AG04449 (cell line): ENCODE measurements at places on chromosomes 3 and 15.

DNA sequence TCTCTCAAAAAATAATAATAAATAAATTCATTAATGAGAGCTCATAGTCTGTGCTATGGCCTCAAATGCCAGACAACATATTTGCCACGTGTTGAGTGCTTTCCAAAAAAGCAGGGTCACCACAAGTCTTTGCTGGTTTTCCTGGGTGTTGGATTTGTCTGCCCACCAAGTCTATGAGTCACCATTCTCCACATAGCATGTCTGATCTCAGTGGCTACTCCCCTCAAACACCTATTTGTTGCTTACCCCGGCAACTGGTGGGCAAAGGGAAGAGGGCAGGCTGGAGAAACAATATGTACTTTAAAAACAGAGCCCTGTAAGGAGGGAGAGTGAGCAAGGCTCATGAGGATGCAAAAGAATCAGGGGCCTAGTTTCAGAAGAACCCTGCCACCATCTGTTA, 120.0 kb upstream of the ARRDC4 start:
- no peak for DNase-seq

DNA sequence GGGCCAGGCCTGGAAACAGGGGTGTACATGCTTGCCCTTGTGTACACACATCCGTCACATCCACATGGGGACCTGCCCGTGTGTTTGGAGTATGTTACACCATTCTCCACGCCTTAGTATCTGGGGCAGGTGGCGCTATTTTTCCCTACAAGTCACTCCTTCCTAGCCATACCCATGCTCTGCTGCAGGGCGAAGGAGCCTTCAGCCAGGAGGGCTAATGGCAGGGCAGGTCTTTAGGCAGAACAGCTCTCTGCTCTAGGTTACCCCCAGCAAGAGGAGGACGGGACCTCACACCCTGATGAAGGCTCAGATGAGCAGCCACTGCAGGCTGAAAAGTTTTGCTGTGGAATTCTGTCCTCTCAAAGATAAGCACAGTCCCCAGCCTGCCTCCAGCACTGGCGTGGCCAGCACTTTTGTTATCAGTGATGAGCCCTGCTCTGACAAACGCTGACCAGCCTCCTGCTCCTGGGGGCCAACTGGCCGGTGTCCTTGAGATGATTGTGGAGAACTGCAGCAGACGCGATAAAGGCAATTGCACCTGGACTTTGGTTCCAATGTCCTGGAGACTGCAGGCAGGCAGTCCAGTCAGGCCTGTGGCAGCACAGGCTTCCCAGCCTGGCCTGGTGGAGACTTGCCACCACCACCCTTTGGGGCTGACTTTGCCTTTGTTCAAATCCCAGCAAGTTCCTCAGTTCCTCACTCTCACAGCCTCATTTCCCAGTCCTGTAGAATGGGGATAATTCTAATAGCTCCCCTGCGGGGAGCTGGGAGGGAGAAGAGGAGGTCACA, 19.8 kb upstream of the PIGZ start:
- no peak for DNase-seq

GRCh38 chr3:19254189-19254588, 105.9 kb downstream of the KCNH8 start:
- no peak for DNase-seq

DNA sequence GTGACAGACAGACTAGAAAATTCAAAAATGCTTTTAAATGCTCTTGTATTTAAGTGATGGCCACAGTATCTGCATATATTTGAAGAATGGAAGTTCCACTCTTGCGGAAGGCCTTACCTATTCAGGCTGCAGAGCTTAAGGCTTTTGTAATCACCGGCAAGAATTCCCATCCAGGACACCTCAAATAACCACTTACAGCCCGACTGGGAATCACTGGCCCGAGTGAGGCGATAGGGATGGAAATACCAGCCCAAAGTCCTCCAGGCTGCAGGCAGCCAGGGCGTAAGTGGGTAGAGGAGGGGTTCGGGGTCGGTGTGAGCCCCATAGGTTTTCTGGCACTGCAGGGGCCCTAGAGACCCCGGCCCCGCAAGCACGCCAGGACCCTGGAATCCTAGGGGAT, 9.5 kb downstream of the CMTM7 start:
- no peak for DNase-seq

GRCh38 chr3:70985572-70985971, 598.0 kb downstream of the FOXP1 start:
- DNase-seq = no peak

DNA sequence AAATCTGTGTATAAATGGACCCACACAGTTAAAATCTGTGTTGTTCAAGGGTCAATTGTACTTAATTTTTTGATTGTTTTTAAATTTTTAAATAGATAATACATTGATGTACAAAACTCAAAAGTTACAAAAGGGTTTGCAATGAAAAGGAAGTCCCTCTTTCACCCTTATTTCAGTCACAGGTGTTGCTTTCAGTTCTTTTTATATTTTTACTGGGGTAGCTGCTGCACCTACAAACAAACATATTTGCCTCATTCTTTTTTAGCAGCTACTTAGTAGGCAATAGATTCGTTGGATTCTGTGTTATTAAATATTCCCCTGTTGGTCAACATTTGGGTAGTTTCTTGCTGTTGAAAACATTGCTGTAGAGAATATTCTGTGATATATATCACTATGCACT, 44.4 kb downstream of the PIAS1 start:
- no peak for DNase-seq

DNA sequence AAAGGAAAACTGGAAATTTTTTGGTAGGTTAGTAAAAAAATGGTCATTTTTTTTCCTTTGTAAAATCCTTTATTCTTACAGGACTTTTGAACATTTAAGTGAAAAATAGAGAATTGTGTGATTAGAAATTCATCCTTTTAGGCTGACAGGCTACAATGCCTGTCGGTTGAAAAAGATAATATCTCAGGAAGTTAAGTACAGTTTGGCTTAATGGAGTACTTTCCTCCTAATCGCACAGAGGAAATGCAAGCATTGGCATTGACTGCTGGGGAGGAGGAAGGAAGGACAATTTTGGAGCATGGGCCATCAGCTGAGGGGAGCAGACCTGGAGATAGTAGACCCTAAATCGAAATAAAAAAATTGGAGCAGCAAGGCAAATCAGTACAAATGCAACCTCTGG, 135.1 kb upstream of the ICE2 start:
- no peak for DNase-seq

GRCh38 chr15:63408524-63408923, 26.9 kb upstream of the CA12 start:
- DNase-seq = no peak

DNA sequence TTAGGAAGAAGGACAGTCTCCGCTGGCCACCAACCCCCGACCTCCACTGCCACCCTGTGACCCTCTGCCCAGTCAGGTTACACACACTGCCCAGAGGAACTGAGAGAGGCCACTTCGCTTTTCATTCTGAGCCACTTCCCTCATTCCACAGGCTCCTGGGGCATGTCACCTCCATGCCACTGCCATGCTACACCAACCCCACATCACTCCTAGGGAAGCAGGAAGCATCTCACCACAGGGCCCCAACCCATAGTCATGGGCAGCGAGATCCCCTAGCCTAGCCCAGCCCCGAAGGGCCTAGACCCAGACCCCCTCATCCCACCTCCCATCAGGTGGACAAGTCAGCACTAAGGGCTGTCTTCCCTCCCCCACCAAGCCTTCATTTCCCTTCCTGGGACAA, 1.4 kb downstream of the PLCB2 start:
- DNase-seq = no peak

- DNase-seq = no peak
These were observed 53.0 kb downstream of the KLHL6 start for GRCh38 chr3:183502237-183503181.

DNA sequence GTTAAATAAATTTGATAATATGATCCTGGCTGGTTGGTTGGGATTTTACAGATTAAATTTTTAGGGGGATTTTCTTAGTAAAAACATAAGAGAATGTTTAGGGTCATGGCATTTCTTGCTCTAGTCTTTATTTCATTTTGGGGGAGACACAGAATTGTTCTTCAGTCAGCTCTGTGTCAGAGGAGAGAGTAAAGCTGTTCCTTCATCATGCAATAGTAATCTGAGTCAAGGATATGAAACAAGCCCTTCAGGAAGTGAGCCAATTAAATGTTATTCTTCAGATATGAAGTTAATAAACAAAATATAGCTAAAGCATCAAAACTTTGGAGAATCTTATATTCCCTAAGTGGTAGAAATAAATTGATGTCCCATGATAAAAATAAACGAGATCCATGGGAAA, 22.9 kb upstream of the SLC4A7 start:
- no peak for DNase-seq

- peak; percentile 14 for DNase-seq
These were observed at the start of gene STT3B for GRCh38 chr3:31532587-31533168. Gene STT3B (plus strand): TSS chr3:31532925. CDS start chr3:31532999, 74 bp downstream.

DNA sequence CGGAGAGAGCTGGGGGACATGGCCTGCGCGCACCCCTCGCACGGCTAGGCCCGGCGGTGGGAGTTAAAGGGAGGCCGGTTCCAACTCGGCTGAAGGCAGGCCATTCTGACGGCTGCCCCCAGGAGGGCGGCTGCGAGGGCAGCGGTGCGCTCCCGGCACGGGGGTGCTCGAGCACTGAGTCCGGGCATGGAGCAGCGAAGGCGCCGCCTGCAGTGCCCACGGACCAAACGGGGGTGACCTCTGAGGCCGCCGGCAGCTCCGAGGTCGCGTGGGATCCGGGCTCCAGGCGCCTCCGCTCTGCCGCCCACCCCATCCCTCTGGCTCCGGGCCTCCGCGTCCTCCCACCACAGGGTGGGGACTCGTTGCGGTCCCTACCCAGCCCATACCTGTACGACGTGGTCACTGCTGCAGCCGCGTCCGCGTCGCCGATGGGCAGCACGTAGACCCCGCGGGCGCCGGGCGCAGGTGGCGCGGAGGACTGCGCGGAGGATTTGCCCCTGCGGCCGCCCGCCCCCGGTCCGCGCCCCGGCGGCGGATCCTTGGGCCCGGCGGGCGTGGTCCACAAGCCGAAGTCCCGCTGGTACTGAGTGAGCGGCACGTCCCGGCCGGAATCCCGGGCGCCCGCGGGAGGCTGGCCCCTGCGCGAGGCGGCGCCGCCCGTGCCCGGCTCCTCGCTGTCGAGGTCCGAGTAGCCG, 469 bp downstream of the MAP6D1 start:
- DNase-seq = no peak

DNA sequence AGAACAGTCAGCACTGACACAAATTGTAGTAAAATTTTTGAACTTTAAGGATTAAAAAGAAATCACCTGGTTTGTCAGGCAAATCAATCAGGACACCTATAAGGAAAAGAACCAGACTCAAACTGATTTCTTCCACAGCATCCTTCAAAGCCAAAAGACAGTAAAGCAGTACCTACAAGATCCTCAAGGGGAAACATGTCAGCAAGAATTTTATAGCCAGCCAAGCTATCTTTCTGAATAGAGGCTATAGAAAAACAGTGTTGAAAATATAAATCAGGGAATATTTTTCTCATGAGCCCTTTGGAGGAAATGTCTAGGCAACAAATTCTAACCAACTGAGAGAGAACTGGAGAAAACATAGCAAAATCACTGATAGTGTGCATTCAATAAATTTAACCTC, 301.4 kb upstream of the UBE2E2 start:
- no peak for DNase-seq

- DNase-seq = no peak
These were observed 21.1 kb downstream of the GTF2A2 start for GRCh38 chr15:59636184-59636583.

GRCh38 chr15:78421238-78421965, 16.6 kb upstream of the IREB2 start:
- no peak for DNase-seq

DNA sequence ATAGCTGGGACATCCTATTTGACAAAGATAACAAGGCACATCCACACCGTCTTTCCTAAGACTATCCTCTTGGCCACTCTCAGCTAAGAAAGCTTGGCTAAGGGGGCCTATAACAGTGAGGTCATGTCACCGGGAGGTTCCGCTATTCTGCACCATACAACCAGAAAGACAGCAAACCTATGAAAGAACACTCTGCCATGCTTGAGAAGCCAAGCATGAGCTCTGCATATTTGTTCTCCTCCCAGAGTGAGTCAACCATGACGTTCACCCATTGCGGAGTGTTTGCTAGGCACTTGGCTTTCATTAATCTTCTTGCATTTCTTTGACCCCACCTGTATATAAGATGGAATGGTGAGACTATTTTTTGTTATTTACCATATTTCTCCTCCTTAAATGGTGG, 141.2 kb downstream of the GMNC start:
- DNase-seq = no peak

DNA sequence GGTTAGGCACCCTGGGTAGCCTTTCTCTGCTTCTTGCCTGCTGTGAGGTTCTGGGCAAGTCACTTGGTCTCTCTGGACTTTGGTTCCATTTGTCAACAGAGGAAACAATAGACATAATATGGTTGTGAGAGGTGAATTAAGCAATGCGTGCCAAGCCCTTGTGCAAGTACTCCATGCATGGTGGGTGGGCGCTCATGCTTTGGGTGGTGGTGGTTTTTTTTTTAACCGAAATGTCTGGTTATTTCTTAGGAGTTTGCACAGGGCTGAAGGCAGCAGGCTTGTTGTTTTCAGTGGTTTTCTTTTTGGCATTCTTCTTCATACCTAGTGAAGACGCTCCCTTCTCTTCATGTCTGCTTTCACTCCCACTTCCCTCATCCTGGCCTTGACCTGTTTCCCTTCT, 84.2 kb upstream of the LRTM1 start:
- no peak for DNase-seq

GRCh38 chr3:171980578-171981270, 58.7 kb upstream of the FNDC3B start:
- DNase-seq = no peak

DNA sequence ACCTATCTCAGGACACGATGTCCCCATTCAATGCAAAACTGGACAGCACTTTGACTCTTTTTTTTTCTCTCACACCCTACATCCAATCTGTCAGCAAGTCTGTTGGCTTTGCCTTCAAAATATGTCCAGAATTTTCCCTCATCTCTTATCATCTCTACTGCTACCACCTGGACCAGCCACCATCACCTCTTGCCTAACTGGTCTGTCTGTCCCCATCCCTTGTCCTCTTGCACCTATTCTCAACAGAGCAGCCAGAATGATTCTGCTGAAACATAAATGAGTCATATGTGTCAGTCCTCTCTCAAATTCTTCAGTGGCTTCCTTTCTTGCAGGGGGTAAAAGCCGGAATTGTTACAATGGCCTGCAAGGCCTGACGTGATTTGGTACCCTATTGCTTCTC, 105.8 kb downstream of the CYP19A1 start:
- no peak for DNase-seq

GRCh38 chr3:23686519-23686918, 119.2 kb upstream of the UBE2E1 start:
- no peak for DNase-seq

- DNase-seq = no peak
These were observed 17.2 kb upstream of the GNB5 start for GRCh38 chr15:52208306-52208946.
